ENCODE measurements at places on chromosomes 4 and X.

DNA sequence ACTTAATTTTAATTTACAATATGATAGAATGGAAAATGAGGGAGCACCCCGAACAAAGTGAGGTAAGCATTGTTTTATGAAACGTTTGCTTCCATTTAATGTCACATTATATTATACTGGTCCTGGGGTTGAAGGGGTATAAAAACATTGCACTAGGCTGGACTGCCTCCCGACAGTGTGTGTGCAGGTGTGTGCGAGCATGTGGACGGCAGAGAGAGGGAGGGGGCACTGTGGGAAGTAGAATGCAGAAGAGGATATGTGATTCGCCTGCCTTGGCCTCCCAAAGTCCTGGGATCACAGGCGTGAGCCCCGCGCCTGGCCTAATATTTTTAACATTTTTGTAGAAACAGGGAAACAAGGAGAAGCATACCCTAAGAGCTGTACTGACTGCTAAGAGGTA is 36.0 kb downstream of the IRF2 start:
- DNase-seq: no peak
- H3K27me3 ChIP-seq: no peaks in the 10 kb centered on the region
- H3K27ac ChIP-seq: no peak overlapping the region
- H3K4me1 ChIP-seq: no peaks in the 10 kb centered on the region

DNA sequence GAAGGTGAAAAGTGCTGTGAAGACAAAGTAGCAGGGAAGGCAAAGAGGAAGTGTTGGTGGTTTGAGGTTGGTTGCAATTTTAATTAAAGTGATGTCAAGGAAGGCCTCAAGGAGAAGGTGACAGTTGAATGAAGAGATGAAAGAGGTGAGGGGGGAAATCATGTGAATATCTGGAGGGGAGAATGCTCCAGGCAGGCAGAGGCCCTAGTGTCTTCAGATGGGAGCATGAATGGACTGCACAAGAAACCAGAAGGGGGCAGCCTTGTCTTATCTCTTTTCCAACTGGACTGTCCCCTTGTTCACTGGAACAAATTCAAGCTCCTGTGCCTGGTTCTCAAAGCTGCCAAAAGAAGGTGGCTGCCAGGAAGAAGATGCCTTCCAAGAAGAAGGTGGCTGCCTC is 68.4 kb downstream of the MAOB start:
- no peaks in the 10 kb centered on the region for H3K4me1 ChIP-seq
- no peak overlapping the region for H3K4me3 ChIP-seq
- no peak for DNase-seq
- H3K27ac ChIP-seq: no peak overlapping the region

DNA sequence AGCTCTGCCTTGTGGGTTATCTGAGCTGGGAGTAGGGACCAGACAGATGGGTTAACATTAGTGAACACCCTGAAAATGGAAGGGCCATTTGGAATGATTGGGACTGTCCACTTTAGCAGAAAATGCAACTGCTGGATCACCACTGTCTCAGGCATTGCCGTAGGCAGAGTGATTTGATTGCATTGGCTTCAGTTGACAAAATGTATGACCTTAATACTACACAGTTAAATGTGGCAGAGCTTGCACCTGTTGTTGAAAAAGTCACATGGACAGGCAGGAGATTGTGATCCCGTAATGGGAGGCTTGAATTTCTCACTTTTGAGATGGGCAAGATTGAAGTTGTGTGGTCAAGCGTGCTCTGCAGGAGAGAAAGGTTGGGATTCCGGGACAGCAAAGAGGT is 166.5 kb upstream of the PUDP start:
- no peaks in the 10 kb centered on the region for H3K27me3 ChIP-seq

GRCh38 chr4:25081866-25082471 is 51.2 kb upstream of the LGI2 start:
- no peaks in the 10 kb centered on the region for H3K27me3 ChIP-seq
- no peak overlapping the region for H3K4me3 ChIP-seq

DNA sequence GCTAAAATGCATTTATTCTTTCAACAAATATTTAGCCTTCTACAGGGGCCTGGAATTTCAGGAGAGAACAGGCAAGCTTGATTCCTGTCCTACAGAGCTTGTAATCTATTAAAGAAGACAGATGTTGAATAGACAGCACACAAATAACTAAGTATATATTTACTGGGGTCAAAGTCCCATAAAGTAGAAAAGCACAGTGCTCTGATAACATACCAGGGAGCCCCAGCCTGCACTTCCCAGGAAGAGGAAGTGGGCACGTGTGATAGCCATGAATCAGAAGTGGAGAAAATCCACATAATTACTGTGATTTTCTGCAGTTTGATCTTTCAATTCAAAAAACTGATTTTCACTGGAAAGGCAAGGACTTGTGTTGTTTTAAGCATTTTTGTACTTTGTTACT is 129.1 kb downstream of the EGF start:
- H3K36me3 ChIP-seq: no peaks in the 10 kb centered on the region
- H3K27me3 ChIP-seq: no peaks in the 10 kb centered on the region
- no peak for DNase-seq
- no peak overlapping the region for H3K27ac ChIP-seq
- H3K4me1 ChIP-seq: no peaks in the 10 kb centered on the region
- H3K4me3 ChIP-seq: no peak overlapping the region

GRCh38 chr4:117164338-117164737 is 79.0 kb upstream of the TRAM1L1 start:
- no peak overlapping the region for H3K27ac ChIP-seq
- no peaks in the 10 kb centered on the region for H3K4me1 ChIP-seq
- H3K4me3 ChIP-seq: no peak overlapping the region

DNA sequence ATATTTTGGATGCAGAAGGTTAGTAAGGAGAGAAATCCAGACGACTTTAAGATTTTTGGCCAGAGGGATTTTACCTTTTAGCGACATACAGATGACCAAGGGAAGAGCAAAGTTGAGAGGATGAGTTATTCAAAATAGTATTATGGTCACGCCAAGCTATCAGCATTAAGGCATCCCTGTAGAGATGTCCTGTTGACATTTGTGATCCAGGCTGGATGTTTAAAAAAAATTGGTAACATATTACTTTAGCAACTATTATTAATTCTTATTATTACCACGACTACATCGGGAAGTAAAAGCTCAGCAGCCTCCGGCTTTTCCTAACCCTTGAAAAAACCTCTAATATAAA is 562 bp upstream of the OSTC start:
- no peaks in the 10 kb centered on the region for H3K27me3 ChIP-seq
- H3K36me3 ChIP-seq: peaks cover 27% of the 10 kb centered on the region
- peak overlapping the region; percentile 41 for H3K27ac ChIP-seq
- H3K4me1 ChIP-seq: peaks cover 18% of the 10 kb centered on the region

- peaks cover 14% of the 10 kb centered on the region for H3K4me1 ChIP-seq
- no peaks in the 10 kb centered on the region for H3K36me3 ChIP-seq
- H3K27ac ChIP-seq: peak overlapping the region; percentile 38
- no peak for DNase-seq
Observed at GRCh38 chr4:118917582-118917981, 28.9 kb downstream of the SYNPO2 start.

All from RWPE2 (cell line).